Lung microvascular endothelial cell (primary cell): ENCODE measurements at places on chromosomes 12 and 14. TPM values are rescaled to one million over a fixed set of nuclear protein-coding genes. Genes with fewer than 3 reads are reported as not detected.

- DNase-seq = peak; percentile 10
Measured at GRCh38 chr12:48671231-48671856, 10.7 kb downstream of the KANSL2 start.

DNA sequence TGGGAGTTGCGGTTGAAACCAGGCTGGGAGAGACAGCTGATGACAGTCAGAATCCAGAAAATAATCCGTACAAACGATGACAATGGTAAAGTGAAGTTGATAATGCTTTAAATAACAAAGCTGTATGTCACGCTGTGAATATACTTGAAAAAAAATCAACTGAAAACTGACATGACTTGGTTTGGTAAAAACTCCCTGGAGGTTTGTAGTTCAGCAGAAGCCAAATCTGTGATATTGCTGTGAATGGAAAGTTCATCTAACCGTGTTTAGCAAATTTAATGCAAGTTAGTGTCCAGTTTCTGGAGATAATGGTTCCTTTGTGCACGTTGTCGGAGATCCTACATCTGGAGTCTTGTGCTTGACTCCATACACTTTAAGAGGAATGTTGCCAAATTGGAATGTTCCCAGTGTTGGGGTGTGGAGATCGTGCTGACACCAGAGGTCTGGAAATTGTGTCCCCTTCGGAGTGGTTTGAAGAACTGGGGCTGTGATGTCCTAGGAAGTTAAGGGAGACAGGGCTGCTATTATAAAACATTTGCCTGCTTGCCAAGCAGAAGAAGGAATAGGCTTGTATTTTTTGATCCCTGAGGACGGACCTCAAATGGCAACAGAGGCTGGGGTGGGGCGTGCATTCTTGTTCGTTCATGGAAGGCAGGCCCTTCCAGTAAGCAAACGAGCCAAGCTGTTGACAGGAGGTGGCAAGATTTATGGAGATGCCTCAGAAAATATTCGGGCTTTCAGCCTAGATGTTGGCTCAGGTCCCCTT lies 30.6 kb downstream of the PPFIBP1 start:
- no peak for DNase-seq

- no peak for DNase-seq
Measured at GRCh38 chr12:42935756-42936155, 346.2 kb upstream of the PRICKLE1 start.

GRCh38 chr14:75718199-75718598 lies 57.2 kb downstream of the TTLL5 start:
- no peak for DNase-seq

DNA sequence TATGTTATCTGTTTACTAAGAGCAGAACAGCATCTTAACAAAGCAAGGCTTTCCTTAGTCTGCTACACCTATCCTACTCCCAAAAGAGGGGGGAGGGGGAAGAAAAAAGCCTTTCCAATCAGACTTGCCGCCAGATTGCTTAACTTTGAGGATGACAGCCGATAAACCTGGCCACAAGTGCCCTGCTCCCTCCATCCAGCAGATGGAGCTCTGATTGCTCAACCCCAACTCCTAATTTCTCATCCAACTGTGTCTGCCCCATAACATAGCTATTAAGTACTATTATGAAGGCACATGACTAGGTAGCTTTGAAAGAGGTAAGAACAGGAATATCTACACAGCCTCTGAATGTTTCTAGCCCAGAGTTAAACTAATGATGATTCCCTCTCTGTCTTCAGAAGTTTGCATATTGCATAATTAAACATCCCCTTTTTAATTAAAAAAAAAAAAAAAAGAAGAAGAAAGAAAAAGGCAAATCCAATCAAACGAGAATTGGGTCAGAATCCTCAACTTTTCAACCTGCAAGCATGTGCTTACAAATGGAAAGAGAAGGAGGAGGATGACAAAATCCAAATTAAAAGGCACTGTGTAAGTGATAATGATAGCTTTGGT lies 247.4 kb downstream of the GALC start:
- DNase-seq = peak; percentile 31

DNA sequence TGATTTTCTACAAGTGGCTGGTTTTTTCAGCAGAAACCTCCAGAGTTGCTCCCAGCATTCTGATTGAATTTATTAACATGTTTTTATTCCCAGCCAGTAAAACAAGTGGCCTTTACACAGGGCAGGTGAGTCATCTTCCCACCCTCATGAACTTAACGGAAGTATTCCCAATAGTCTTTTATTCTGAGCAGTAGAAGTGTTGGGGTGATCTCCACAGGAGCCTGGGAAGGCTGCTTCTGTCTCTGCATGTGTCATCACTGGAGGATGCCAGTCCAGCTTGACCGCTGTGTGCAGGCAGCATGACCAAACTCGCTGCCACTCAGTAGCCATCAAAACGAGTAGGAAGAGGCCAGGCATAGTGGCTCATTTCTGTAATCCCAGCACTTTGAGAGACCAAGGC lies 13.4 kb upstream of the DNAH10 start:
- peak; percentile 72 for DNase-seq

DNA sequence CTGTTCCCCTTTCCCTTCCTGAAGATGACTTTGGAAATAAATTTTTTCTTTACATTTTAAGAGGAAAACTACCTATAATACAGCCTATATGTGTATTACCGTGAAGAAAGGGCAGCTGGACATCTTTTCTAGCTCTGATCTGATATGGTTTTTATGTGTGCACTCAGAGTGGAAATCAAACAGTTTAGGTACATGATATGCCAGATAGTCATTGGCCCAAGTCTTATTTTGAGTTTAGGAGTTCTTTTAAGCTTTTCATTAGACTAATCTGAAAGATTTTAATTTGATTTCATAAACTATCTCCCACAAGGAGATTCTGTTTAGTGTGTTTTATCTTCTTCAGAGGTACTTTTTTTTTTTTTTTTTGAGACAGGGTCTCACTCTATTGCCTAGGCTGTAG lies 48.8 kb downstream of the KIAA0586 start:
- DNase-seq = no peak

DNA sequence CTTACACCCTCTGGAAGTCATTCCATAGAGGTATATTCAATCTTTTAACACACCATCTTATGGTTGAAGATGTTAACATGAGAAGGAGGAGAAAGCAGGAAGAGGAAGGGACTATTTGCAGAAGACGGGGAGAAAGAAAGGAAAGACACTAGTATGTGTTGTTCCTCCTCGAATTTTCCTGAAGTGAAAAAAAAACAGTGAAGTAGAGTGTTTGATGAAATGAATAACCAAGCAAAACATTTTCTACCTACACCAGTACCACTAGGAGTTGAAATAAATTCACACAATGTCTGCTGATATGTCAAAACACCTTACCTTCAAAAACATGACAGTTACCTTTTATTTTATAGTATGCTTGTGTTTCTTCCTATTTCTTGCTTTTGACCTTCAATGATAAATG lies 1.4 kb upstream of the CNOT2 start:
- no peak for DNase-seq

GRCh38 chr12:133236556-133236955 lies 879 bp upstream of the ANHX start:
- DNase-seq = no peak

The ATL1 gene
- total RNA-seq = 0.40 and 0.87 TPM in 2 replicates

The IL26 gene
- not detected in 2 replicates for total RNA-seq

The PLBD1 gene
- 0.22 and 0.40 TPM in 2 replicates for total RNA-seq

The OR6J1 gene
- total RNA-seq = not detected in 2 replicates

The FITM1 gene
- total RNA-seq = 0.20 and 0.44 TPM in 2 replicates

The ASB2 gene
- total RNA-seq = not detected in 2 replicates

The SLC25A47 gene
- total RNA-seq = under 0.01 TPM in 1 of 2 replicates, not detected in the other

The MGP gene
- total RNA-seq = 26.2 and 154 TPM in 2 replicates

The HCFC2 gene
- 12.2 and 25.0 TPM in 2 replicates for total RNA-seq
